ENCODE measurements at places on chromosomes 5 and 9.

DNA sequence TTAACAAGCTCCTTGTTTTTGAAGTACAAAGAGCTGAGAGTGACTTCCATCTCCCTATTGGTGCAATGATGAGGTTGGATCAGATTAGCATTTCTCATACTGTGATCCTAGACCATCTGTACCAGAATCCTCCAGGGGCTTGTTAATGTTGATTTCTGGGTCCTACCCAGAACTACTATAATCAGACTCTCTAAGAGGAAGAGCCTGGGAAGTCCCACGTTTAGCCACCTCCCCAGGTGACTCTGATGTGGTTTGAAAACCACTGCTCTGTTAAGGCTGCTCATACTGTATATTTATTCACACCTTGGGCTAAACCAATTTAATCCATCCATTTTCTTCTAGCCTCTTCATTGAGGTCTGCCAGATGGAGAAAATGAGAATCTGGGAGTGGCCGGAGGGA lies 49.6 kb upstream of the SMIM32 start:
- no peak for DNase-seq

GRCh38 chr5:35659556-35659955 lies 41.9 kb downstream of the SPEF2 start:
- no peak for DNase-seq

GRCh38 chr9:2837915-2838314 lies 6.0 kb downstream of the PUM3 start:
- DNase-seq: no peak

GRCh38 chr9:72315510-72316311 lies 49.3 kb downstream of the ZFAND5 start:
- no peak for DNase-seq

DNA sequence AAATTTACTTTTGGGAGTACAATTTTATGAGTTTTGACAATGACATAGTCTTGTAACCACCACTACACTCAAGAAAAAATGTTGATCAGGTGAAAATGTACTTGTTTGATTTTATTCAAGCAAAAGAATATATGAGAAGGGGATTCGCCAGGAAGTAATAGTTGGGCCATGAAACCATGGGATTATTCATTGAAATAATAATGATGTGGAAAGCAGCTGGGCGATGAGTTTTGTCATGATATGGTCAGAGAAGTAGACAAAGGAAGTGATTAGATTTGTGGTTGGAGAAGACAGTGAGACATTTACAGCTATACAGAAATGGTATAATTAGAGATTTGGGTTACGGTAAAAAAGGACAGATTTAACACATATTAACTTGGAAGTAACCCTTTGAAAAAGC lies 11.2 kb downstream of the HMGCR start:
- no peak for DNase-seq

DNA sequence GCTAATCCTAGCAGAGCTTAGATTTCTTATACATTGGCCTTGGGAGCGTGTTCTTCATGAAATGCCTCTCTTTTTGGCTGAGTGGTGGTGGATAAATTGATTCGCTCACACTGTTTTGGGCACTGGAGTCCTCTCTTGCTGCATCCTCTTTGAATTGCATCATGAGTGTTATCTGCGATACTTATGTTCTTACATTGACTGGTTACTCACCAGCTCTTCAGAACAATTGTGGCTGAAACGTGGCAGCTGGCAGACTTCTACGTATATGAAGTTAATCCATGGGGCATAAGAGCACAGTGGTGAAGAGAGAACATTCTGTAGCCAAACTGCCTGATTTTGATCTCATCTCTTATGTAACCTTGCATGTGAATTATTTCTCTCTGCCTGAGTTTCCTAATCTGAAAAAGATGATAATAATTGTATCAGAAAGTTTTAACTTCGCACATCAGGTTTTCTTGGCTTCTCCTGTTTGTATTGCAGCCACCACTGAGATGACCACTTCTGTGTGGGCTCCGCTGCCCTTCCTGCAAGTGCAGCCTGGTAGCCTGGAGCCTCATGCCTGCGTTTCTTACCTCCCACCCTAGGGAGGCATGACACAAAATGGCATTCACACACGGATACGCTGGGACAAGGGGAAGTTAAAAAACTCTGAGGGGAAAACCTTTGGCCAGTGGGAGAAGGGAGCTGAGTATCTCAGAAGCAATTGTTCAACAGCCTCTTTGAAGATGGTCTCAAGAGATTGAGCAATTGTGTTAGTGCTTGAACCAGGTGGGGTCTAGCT lies 295.2 kb downstream of the ARHGAP26 start:
- no peak for DNase-seq

- DNase-seq: no peak
These were observed 42.5 kb upstream of the NEURL1B start for GRCh38 chr5:172598251-172599203.

DNA sequence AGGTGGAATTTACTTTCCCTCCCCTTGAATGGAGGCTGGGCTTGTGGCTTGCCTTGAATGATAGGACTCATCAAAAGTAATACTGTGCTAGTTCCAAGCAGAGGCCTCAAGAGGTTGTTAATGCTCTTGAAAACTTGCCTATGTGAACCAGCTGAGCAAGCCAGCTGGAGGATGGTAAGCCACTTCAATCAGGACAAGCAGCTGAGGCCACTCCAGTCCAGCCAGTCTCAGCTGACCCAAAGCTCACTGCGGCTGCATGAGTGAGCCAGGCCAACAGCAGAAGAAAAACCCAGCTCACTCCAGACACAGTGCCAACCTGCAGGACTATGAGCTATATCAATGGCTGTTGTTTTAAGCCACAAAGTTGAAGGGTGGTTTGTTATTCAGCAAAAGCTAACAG lies 182.8 kb downstream of the MCTP1 start:
- no peak for DNase-seq

- no peak for DNase-seq
These were observed 70.9 kb downstream of the EGFLAM start for GRCh38 chr5:38329132-38329715.
